Fibroblast of skin of right biceps (primary cell): ENCODE measurements at places on chromosomes 3 and 15.
A peak's percentile ranks its signal among the peaks of the same experiment; 100 is the strongest.

- DNase-seq, result no peak
These were observed 1.6 kb downstream of the C3orf52 start for GRCh38 chr3:112087746-112088145.

GRCh38 chr3:182308328-182308727 lies 485.0 kb upstream of the ATP11B start:
- no peak for DNase-seq

- peak; percentile 55 for DNase-seq
These were observed 65.8 kb downstream of the CTNNB1 start for GRCh38 chr3:41265011-41265545.

- DNase-seq, result peak; percentile 44
These were observed 593 bp downstream of the TMOD2 start for GRCh38 chr15:51751697-51752683.

GRCh38 chr15:31077941-31078340 lies 23.6 kb downstream of the TRPM1 start:
- DNase-seq, result no peak

- DNase-seq, result no peak
These were observed 403.6 kb downstream of the TIGIT start for GRCh38 chr3:114697401-114697800.

DNA sequence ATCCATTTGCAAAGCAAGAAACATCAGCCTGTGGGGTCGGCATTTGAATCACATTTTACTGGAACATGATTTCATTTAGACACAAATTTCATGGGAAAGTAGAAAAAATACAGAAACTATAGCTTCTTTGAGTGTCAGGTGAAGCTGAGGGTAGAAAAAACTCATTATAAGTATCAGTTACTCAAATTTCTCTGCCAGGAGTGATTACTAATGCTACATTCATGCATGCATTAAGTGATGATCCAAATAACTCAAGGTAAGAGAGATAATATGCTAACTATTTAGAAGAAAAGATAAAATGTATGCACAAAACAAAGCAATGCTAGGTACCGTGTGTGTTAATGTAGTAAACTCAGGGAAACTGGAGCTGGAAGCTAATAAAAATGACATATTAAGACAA lies 406.0 kb downstream of the GAP43 start:
- DNase-seq, result no peak

DNA sequence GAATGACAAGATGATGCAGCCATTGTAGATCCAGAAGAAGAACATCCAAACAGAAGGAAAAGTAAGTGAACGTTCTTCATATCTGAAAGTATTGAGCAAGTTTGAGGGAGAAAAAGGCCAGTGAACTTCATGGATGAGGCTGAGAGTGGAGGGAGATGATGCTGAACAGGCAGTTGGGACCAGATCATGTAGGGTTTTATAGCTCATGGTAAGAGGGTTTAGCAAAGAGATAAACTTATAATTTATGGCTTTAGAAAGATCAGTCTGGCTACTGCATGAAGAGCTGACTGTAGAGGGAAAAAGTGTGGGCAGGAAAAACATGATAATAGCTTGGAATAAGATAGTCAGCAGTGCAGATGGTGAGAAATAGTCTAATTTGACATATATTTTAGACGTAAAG lies 192.6 kb upstream of the LPP start:
- DNase-seq, result no peak

DNA sequence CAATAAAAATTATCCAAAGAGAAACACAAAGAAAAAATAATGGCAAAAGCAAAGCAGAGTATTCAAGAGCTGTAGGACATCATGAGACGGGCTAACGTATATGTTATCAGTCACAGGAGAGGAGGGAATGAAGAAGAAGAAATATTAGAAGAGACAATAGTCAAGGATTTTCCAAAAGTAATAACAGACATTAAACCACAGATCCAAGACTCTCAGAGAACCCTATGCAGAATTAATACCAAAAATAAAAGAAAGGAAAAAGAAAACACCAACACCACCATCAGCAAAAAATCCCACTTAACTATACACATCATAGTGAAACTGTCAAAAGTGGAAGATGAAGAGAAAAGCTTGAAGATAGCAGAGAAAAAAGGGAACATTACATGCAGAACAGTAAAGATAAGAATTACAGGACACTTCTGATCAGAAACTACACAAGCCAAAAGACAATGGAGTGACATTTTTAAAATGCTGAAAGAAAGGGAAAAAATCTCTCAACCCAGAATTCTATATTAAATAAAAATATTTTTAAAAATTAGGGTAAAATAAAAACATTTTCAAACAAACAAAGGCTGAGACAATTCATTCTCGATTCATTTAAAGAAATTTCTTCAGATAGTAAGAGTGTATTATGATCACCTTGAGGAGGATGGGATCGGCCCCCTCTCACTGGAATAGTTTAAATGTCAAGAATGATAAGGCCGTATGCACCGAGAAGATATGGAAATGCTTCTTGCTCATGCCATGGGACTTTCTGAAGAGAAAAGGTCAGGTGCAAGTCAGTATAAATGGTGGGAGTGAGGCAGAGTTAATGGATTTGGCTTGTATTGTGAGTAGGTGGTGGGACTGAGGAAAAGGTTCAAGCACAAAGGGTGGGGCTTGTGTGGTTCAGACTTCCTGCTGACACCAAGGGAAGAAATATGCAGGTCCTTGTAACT lies 28.5 kb downstream of the TM2D3 start:
- no peak for DNase-seq

GRCh38 chr15:51775967-51776816 lies 24.8 kb downstream of the TMOD2 start:
- peak; percentile 40 for DNase-seq

- DNase-seq, result no peak
These were observed 65.6 kb downstream of the SLCO3A1 start for GRCh38 chr15:91919014-91919534.

DNA sequence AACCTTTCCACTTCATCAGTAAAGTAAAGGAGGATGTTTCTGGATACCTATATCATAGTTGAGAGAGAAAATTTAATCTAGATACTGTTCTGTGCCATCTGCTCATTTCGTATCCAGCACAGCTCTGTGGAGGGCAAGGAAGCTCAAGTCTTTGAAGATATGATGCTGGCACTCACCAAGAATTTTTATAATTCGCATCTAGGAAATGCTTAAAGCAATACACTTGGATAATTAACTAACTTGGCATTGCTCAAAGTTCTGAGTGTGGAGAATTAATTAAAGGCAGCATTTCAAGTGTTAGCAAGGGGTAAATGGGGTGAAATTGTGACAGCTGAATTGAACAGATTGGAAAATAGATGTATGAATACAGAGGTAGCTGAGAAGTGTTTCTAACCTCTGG lies 213.2 kb downstream of the KCNMB2 start:
- no peak for DNase-seq

DNA sequence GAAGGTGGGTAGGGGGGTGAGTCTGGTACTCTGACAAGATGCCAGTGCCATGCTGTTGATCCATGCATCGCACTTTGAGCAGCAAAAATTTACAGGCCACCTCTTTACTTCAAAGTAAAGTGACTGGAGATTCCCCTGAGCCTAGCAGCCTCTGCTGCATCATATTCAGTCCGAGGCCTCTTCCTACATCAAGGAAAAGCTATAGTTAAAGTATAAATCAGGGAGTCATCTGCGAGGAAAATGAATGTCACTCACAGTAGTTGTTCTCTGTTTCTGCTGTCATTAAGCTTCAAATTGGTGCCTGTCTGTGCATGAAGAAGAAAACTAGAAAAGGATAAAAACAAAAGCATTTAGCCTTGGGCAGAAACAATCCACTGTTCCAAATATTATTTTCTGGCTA lies 706.2 kb downstream of the TBL1XR1 start:
- no peak for DNase-seq

DNA sequence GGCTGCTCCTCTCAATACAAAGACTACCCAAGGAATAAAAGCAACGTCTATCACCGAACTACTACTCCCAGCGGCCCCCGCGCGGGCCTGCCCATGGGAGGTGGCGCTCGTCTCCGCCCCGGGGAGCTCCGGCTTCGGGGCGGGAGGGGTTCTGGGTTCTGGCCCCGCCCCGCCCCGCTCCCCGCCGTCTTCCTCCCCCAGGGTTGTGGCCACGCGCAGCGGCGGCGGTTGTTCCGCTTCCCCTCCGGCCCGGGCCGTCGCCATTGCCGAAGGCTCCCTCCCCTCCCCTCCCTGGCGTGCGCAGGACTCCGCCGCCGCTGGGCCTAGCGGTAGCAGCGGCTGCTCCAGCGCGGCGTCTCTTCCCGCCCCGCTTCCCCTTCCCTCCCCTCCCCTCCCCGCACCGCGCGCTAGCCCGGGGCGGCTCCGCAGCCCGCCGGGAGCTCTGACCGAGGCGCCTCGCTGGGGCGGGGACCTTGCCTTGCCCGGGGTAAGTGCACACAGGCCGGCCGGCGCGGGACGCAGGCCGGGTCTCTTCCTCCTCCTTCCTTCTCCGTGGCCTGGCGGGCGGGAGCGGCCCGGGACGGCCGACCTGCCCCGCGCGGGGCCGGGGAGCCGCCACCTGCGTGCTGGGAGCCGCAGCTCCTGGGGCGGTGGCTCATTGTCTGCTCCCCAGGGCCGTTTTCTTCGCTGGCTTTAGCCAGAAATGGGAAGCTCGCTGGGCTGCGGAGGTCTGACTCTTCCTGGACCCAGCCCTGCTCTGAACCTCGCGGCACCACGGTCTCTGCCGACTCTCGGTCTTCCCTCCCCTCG lies at the start of gene PAK2:
TSS of gene PAK2 (plus strand) at position 187 of the 810 bp plus-strand sequence. CDS start 42,790 bp downstream, outside the sequence.
- DNase-seq, result peak; percentile 90

- peak; percentile 14 for DNase-seq
These were observed 8.1 kb upstream of the MINDY4B start for GRCh38 chr3:150913133-150913922.

- DNase-seq, result peak; percentile 57
These were observed 126.5 kb upstream of the THBS1 start for GRCh38 chr15:39454189-39454986.

- DNase-seq, result no peak
These were observed 99.7 kb downstream of the CPN2 start for GRCh38 chr3:194251461-194251860.

DNA sequence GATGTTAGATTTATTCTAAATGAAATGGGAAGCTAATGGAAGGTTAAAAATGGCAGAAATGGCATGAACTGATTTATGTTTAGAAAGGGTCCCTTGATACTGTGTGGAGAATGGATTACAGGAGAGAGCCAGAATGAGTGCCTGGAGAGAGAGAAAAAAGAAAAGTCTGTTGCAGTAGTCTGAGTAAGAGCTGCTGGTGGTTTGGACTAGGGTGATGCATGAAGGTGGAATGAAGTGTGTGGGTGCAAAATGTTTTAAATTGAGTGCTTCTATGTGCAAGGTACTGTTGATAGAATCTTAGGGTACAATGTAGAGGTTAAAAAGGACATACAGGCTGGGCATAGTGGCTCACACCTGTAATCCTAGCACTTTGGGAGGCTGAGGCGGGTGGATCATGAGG lies 11.4 kb upstream of the MGA start:
- DNase-seq, result peak; percentile 70

DNA sequence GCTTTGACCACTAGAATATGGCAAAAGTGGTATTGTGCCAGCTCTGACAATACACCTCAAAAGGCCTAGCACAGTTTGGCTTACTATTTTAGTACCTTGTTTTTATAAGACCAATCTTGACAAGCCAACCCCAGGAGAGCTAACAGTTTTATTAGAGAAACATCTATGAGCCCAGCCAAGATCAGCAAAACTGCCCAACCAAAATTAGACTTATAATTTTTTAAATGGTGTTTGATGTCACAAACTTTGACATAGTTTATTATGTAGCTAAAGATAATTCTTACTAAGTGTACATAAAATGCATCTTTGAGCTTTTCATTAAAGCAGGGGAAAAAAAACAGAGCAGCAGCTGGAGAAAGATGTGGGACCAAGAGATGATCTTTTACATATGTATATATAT lies 537.5 kb downstream of the ZPLD1 start:
- DNase-seq, result no peak

- no peak for DNase-seq
These were observed 254.5 kb upstream of the LYSMD4 start for GRCh38 chr15:99987701-99988100.

DNA sequence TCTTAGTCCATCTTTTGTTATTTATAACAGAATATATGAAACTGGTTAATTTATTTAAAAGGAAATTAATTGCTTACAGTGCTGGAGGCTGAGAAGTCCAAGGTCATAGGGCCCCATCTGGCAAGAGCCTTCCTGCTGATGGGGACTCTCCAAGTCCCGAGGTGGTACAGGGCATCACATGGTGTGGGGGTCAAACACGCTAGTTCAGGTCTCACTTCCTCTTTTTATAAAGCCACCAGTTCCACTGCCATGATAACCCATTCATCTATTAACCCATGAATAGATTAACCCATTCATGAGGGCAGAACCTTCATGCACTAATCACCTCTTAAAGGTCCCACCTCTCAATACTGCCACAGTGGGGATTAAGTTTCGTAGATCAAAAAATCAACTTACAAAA lies 659.3 kb downstream of the NAALADL2 start:
- no peak for DNase-seq

GRCh38 chr3:169666376-169667165 lies 3.1 kb upstream of the MECOM start:
- DNase-seq, result no peak

DNA sequence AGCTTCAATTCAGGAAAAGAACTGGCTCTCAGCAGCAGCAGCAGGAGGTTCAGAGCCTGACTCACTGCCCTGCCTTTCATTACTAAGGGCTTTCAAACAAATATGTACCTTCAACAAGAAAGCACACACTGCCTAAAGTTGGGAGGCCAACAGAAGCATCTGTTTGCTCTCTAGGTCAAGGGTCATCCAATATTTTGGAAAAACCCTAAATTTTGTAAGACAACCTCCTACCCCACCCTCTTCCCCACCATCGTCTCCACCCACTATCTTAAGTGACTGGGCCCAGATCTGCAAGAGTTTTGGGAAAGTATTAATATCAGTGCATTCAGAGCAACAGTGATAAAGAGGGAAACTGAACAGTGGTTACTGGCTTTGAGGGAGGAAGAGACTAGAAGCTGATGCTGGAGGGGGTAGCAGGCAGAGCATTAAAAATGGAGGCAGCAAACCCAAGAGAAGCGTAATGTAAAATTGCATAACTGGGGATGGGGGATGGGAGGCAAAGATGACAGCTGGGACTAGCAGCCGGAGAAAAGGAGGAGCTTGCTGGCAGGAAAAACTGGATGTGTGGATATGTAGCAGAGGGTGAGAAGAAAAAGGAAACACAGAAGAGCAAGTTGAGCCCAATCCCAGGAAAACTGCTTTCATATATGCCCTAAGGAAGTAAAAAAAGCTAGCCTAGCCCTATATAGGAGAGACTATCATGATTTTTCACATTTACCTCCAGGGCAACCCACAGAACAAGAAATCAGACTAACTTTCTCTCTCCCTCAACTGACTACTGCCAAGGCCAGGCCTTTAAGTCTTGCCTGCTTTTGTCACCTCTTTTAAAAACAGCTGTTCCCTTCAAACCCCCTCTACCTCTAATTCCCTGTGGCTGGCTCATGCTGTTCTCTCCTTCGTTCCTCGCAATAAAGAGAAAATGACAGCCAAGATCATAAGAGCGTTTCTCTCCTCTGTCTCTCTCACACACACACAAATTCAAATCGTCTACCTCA lies 31.4 kb downstream of the NPTN start:
- DNase-seq, result peak; percentile 67

- DNase-seq, result no peak
These were observed 22.4 kb downstream of the CXCR6 start for GRCh38 chr3:45965653-45966052.
